ENCODE measurements at places on chromosomes 2 and 18.

- DNase-seq: no peak
Measured at GRCh38 chr18:23578891-23579653, 7.2 kb downstream of the NPC1 start.

GRCh38 chr2:24024996-24025663 lies 15.2 kb downstream of the MFSD2B start:
- DNase-seq: no peak

- DNase-seq: no peak
Measured at GRCh38 chr2:109058191-109058632, 69.2 kb upstream of the EDAR start.

DNA sequence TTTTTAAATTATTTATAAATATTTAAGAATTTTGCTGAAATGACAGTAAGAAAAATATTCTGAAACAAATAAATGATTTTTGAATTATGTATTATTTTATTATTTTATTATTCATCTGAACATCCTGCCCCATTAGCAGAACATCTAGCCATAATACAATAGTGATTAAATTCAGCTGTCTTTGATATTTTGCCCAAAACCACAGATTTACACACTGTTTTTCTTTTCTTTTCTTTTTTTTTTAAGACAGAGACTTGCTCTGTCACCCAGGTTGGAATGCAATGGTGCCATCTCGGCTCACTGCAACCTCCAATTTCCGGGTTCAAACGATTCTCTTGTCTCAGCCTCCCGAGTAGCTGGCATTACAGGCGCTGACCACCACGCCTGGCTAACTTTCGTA lies 1.9 kb upstream of the SCYGR1 start:
- no peak for DNase-seq

DNA sequence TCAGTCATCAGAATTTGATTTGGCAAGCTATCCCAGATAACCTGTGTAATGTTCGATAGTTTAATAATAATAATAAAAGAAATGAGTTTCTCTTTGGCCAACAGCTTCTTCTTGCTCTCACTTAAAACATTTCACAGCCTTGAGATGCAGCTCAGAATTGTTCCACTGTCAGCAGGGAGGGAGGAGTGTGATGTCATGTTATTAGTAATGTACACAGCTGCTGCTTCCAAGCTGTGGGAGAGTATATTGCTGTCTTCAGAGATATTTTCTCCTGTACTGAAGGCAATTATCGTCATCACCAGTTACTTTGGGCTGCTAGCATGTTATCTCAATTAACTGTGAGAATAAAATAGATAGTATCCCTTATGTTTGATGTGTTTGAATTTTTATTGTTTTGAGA lies 146.9 kb upstream of the MAP3K20 start:
- DNase-seq: no peak

GRCh38 chr18:50726960-50727589 lies 92.7 kb downstream of the MRO start:
- no peak for DNase-seq

GRCh38 chr2:150705767-150706166 lies 218.3 kb upstream of the RND3 start:
- no peak for DNase-seq

- no peak for DNase-seq
Measured at GRCh38 chr2:56008661-56009431, 85.3 kb upstream of the EFEMP1 start.

DNA sequence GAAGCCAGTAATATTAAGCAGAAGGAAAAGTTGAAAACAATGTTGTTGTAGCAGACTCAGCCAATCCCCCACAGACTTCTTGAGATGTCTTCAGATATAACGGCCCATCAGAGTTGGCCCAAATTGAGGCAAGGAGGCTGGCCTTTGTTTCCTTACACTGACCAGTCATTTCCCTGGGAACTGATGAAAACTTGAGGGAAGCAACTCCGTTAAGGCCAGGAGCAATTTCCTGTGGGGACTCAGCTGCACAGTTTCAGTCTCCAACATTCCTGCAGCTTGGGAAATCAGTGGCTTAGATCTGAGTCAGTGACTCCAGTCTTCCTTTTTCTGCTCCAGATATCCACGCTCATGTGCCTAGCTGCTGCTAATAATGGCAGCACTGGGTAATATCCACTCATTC lies 75.7 kb downstream of the FTCDNL1 start:
- no peak for DNase-seq

- no peak for DNase-seq
Measured at GRCh38 chr2:27186613-27187345, 25.1 kb upstream of the ATRAID start.

DNA sequence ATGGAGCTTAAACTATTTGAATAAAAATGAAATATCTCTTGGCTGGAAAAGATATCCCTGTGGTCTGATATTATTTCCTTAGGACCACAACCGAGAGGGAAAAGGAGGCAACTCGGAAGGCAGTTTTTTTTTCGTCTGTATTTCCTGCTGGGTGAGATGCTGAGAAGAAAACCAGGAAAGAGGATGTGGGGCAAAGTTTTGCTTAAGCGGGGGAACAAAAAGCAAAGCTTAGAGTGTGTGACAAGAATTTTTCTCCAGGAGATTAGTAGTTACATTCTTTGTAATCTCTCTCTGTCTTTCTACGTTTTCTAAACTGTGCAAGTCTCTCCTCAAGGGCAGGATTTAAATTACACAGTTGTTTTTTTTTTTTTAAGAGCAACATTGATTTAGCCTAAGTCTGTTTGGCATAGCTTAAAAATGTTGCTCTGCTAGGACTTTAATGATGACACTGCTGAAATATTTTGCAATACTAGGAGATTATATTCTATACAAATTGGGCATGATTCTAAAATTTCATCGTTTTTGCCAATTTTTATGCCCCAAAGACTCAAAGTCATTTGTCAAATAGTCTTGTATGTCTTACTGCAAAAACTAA lies 258.5 kb downstream of the KCNS3 start:
- no peak for DNase-seq

DNA sequence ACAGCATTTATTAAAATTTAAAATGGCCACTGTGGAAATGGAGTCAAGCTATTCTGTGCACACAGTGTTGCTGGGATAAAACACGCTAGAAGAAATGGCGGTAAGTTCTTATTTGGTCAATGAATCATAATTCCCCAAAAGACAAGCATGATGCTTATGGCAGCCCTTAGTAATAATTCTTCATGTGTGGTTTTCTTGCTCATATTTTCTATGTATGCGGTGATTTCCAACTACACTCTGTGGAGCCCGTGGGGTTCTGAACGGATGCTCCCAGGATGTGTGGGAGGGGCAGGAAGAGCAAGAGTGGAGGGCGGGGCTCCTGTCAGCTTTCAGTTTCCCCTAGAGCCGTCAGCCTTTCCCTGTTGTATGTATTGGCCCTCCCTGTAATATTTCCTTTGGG lies 91.7 kb upstream of the RMDN2 start:
- DNase-seq: no peak

GRCh38 chr2:6773007-6773693 lies 92.6 kb downstream of the CMPK2 start:
- DNase-seq: peak; percentile 19

DNA sequence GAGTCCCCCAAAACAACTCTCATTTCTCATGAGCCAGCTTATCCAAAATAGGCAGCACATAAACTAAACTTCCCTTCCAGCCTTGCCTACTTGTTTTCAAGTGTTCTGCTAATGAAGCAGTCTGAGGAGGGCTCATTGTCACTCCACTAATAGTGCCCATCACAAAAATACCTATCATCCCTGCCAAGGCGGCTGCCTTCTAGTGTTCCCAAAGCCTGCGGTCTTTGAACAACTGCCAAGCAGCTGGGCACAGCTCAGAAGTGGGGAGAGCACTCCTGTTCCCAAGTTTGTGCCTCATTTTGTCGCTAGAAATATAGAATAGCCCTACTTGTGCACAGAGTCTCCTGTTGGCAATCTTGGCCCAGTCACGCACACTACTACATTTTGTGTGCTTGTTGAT lies 50.3 kb downstream of the DTNA start:
- DNase-seq: no peak

DNA sequence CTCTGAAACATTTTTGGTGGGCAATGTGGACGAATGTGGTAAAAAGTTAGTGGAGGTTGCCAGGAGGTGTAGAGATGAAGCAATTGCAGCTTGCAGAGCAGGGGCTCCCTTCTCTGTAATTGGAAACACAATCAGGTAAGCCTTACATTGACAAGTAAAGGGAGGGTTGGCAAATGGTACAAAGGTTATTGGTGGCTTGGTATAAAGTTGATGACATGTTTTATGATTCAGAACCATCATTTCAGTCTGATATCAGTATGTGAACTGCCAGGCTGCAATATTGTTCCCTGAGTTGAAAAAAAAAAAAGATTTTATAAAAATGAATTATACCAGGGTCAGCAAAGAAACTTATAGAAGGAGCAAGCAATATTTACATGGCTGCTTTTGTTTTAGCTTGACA lies 14.4 kb upstream of the DLX1 start:
- no peak for DNase-seq

- no peak for DNase-seq
Measured at GRCh38 chr2:112834396-112835037, 2.1 kb downstream of the IL1B start.

DNA sequence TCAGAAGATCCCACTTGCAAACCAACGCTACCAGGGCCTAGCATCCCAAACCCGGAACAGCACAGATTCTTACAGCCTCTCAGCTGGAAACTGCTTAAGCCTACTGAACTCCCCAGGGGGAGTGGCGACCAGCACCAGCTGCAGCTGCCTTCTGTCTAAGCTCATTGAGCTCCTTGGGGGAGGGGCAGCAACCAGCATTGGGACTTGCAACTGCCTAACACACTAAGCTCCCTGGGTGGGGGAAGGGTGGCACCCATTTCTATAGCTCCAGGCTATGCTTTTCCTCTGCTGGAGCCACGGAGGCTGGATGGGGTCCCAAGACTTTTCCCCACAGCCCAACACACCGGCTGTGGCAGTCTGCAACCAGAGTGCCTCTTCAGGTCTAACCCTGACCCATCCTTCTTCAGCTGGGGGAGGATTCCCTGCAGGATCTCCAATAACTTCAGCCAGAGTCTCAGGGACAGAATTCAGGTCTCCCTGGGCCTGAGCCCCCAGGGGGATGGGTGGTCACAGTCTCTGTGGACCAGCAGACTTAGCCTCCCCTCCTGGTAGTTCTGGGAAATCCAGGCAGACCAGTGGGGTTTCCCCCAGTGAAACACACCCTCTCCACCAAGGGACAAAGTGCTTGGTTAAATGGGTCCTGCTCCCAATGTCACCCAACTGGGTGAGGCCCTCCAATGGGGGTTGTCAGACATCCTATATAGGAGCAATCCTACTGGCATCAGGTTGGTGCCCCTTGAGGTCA lies 45.9 kb upstream of the ITGA4 start:
- no peak for DNase-seq

DNA sequence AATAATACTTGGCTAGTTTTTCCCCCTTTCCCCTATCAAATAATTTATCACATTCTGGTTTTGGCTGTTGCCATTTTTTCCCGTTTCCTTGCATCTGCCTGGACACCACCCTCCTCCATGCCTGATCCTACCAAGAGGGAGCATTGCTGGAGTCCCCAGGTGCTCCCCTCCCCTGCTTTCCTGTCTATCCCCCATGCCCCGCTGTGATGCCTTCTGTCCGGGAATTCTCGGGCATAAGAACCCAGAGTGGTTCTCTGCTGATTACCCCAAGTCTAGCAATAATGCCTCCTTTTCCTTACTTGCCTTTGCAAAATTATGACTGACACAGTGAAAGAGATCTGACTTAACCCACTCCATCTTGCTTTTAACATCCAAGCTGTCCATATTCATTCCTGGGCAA lies 248.0 kb upstream of the PXDN start:
- no peak for DNase-seq

DNA sequence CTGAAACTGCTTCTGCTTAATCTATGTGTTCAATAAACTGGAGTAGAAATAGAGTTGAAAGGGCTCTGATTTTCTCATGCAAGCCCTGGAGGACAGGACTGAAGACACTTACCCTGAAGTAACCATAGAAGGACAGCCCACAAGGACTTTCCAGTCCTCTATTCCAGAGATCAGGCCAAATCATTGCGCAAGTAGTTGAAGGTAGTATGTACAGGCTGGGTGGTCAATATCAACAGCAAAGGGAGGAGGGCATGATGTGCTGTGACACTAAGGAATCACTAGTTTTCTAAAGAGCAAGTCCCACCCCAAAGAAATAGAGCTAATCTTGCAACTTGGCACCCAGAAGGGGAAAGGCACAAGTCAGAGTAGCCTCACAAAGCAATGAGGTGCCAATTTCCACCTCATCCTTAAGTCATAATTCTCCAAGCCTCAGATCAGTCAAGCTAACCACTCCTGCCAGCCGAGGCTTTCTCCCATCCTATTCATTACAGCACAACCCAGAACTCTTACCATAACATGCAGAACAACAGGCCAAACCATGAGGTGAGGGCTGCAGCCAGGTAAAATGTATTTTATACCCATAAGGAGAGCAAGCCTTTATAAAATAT lies 533.5 kb downstream of the TNS1 start:
- no peak for DNase-seq

GRCh38 chr18:9293948-9294347 lies 40.6 kb upstream of the TWSG1 start:
- no peak for DNase-seq

DNA sequence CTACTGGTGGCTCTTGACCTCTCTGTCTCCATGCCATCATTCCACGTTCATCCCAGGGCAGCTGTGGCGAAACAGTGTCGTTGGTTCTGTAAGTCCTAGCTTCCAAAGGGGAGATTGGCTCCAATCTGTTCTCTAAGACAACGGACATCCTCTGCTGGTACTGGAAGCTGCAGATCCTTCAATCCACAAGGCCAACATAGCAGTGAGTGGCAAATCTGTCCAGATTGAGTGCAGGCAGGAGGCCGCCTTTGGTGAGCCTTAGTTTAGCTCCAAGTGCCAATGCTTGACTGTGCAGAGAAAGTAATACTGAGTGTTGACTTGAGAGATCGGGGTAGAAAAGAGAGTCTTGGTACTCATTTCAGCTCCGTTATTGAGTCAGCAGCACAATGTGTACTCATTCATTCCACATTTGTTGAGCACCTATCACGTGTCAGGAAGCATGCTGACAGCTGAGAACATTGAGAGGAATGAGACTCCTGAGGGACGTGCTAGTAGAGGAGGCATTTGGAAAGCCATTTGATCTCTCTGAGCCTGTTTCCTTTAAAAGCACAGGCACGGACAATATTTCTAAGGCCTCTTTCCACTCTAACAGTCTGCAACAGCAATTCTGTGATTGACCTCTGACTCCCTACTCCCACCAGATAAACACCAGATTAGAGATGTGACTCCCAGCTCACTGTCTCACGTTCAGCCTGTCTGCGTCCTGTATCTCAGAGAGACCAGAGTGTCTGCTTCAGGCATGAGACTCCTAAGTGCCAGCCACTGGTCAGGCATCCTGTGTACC lies 306.0 kb downstream of the CLIP4 start:
- no peak for DNase-seq

- DNase-seq: no peak
Measured at GRCh38 chr2:33291278-33292013, 185.0 kb upstream of the RASGRP3 start.

Data from NK-92 treated with Interleukin-12 subunit alpha and Interleukin-12 subunit beta, amount 100 ng/mL, for 24 hours (cell line).